DMS79 treated with DMSO at 0.1 percent for 48 hours (cell line): ENCODE measurements at places on chromosomes 5 and 9.

- DNase-seq = no peak
Measured at GRCh38 chr9:107906074-107906473, 416.5 kb upstream of the KLF4 start.

DNA sequence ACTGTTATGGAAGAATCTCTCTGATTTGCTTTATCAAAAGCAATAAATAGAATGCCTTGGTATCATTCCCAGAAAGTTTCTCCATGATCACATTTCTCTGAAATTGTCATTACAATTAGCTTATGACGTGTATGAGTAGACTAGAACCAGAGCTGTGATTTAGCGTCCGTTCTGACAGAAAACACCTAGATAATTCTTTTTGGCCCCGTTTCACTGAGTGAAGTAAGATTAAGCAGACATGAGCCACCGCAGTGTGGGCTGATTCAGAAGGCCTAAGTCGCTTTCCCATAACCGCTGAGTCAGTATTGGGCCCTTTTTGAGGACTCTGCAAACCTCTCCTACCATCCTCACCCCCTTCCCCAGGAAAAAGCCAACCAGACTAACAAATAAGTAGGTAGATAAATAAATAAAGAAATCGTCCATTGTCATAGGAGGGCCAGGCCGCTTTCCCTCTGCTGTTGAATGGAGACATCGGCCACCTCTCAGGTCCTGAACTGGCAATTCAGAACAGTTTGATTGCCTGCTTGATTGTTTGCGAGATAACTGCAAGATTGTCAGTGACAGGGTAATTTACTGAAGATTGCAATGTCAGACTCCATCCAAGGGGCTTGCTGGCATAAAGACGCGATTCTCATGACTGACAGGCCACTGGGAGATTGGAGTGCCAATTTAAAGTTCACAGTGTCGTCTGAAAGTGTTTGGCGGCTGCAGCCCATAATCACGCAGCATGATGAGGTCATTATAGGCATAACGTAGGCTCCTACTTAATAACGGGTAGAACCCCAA lies 105.0 kb upstream of the WWC1 start:
- DNase-seq = no peak

DNA sequence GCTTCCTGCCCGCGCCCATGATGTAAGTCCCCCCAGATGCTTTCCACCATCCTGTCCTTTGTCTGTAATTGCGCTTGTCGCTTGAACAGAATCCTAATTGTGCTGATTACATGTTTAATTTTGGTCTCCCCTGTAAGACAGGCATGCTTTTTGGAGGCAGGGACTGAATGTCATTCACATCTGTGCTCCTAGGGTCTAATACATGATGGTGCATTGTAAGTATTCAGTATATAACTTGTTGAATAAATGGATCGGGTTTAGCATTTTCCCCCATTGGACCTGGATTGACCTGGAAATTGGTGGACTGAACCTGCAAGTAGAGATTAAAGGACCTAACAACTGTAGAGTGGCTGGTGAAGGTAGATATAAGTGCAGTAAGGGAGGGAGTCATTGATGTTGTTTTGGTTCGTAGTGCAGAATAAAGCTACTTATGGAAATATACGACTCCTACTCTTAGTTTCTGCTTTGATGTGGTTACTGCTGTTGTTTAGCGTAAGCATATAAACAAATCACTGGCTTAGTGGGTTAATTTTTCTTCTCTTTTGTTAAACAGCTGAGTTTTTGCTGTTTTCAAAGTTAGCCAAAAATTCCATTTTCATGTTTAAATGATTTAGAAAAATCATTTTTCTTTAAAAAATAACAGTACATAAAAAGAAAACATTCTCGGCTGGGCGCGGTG lies 57.3 kb downstream of the TRIO start:
- no peak for DNase-seq

DNA sequence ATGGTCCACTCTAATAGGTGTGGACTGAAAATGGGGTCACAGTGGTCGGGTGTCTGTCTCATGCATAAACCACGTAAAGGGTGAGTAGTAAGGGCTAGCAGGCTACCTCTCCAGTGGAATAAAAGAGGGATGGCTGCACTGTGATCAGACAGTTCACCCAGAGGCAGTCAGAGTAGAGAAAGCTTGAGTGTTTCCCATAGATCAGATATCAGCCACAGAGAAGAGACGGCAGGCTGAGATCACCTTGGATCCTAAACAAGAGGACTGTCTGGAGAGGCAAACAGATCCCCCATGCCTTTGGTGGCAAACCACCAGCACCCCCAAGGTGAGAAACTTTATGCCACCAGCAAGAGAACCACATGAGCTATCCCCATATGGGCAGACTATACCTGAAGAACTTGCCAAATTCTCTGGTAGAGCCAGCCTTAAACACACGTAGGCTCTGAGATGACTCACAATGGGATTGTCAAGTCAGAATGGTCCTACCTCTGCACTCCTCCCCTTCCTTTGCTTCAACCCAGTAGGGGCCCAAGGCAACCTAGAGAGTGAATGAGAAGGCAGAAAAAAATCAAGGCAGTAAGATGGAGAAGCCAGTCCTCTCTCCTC lies 205.2 kb upstream of the MAP3K1 start:
- no peak for DNase-seq

DNA sequence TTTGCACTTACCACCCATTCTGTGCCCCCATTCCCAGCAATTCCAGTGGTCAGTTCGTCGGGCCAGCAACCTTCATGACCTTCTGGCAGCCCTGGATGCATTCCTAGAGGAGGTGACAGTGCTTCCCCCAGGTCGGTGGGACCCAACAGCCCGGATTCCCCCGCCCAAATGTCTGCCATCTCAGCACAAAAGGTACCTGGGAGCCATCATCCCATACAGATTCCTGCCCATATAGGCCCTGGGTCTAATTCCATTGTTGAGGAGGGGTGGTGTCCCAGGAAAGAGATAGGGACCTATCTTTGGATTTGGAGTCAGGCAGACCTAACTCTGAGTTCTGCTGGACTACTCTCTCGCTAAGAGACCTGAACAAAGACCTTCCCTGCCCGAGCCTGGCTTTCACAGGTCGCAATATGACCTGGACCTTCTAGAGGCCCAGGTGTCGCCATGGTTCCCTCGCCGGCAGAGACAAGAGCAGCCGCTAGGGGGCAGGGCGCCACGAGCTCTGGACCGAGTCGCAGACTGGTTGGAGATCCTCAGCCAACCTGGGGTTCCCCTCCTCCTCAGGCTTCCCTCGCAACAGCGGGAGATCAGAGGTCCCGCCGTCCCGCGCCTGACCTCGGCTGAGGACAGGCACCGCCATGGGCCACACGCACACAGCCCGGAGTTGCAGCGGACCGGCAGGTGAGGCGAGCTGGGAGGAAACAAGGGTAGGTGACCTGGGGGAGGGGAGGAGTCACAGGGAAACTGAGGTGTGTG lies 3.1 kb downstream of the SLC4A9 start:
- DNase-seq = no peak

DNA sequence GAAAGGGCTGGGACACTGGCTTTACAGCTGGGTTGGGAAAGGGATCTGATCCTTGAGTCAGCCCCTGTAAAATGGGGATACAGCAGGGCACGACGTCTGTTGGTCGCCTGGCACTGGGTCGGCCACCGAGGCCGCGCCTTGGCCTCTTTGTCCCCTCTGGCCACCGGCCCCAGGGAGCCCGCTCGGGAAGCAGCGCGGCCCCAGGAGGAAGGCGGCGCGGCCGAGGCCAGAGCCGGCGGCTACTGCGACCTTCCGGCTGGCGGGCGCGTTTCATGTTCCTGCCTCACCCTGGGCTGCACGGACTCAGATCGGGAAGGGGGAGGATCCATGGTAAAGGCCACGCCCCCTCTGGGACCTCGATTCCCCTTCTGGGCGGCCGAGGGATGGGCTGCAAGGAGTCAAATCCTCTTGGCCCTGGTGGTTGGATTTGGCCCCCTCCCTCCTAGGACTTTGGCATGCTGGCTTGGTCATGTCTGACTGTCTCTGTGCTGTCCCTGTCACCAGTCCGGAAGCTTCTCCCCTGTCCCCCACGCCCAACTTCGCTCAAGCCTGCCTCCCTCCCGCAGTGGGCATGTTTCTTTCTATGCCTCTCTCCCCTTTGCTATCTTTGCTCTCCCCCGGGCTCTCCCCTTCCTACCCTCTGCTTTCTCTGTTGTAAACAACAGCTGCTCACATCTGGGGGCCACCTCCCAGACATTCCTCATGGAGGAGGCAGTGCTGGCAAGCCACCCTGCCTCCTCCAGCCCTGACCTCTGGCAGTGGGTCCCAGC lies 25.8 kb downstream of the FPGS start:
- no peak for DNase-seq

- no peak for DNase-seq
Measured at GRCh38 chr5:115306011-115306536, 9.6 kb upstream of the CCDC112 start.

DNA sequence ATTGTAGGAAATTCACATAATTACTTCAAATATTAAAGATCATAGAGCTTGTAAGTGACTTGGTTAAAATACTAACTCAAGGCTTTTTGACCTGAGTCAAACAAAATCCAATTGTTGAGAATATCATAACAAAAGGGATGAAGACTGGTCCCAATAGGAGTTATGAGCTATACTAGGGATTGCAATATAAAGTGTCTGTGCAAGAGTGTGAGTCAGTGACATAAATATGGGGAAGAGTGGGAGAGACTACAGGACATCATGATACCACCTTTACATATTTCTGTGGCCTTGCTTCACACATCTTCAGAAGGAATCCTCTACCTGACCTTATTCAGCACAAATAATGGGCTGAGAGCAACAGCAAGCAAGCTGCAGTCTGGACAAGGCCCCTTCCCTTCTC lies 180.9 kb upstream of the SLC24A2 start:
- DNase-seq = no peak

- DNase-seq = no peak
Measured at GRCh38 chr5:14445576-14446290, 135.9 kb upstream of the OTULINL start.

- DNase-seq = no peak
Measured at GRCh38 chr5:176687247-176687646, 40.0 kb downstream of the TSPAN17 start.

- no peak for DNase-seq
Measured at GRCh38 chr9:81581986-81582385, 107.4 kb downstream of the TLE1 start.

- no peak for DNase-seq
Measured at GRCh38 chr5:66860199-66860975, 264.2 kb downstream of the MAST4 start.

DNA sequence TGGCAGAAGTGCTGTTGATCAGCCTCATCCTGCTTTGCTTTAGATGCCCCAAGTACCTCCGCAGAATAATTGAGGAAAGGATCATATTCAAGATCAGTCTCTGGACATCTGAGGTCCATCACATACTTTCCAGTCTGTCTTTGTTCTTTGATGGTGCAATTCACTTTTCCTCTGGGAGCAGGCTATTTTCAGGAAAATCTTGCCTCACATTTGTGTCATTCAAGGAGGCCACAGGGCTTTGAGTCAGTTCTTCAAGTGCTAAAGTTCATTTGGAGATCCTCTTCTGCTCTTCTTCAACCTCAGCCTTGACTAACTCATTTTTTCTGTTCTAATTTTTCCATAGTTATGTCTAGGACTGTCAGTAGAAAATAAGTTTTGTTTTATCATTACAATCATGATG lies 18.6 kb downstream of the EQTN start:
- no peak for DNase-seq

DNA sequence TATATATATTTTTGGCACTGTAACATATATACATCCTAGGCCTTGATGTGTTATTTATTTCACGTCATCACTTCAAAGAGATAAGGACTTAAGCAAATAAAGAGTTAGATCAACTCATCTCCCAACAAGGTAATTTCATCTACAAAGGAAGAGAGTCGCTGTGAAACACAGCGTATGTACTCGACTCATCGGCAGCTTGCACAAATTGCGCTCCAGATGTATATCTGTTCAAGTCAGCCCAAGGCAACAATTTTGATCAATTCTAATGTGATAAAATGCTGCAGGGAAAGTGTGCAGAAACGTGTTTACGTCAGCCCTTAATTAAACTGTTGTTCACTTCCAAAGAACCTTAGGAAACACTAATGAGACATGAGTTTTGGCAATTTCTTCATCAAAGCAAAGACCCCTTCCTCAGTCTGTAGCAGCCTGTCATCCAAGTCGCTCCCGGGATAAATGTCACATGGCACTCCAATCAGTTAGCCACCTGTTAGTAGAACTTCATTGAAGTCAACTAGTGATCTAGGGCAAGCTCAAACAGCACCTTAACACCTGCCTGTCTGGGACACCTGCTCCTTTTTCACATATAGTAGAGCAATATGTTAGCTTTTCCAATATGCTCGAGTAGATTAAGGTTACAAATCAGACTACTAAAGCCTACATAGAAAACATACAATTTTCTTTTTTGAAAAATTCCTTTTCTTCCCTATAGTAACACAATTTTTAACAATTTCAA lies 182.4 kb downstream of the NFIB start:
- peak; percentile 47 for DNase-seq
